ENCODE measurements at places on chromosomes 12 and 14.

- no peak for DNase-seq
Measured at GRCh38 chr12:112354399-112354798, 27.8 kb downstream of the HECTD4 start.

GRCh38 chr14:89902881-89903280 is 51.6 kb downstream of the EFCAB11 start:
- DNase-seq: no peak

GRCh38 chr12:101746661-101747060 is 7.4 kb upstream of the SYCP3 start:
- DNase-seq: no peak

GRCh38 chr14:67919259-67920032 is 99.9 kb downstream of the RAD51B start:
- no peak for DNase-seq

- DNase-seq: no peak
Measured at GRCh38 chr12:94386422-94386821, 73.2 kb downstream of the CEP83 start.
